Neural progenitor cell (in vitro differentiated cells): ENCODE measurements at places on chromosomes 12 and 14. TPM values are rescaled to one million over a fixed set of nuclear protein-coding genes. Genes with fewer than 3 reads are reported as not detected.

DNA sequence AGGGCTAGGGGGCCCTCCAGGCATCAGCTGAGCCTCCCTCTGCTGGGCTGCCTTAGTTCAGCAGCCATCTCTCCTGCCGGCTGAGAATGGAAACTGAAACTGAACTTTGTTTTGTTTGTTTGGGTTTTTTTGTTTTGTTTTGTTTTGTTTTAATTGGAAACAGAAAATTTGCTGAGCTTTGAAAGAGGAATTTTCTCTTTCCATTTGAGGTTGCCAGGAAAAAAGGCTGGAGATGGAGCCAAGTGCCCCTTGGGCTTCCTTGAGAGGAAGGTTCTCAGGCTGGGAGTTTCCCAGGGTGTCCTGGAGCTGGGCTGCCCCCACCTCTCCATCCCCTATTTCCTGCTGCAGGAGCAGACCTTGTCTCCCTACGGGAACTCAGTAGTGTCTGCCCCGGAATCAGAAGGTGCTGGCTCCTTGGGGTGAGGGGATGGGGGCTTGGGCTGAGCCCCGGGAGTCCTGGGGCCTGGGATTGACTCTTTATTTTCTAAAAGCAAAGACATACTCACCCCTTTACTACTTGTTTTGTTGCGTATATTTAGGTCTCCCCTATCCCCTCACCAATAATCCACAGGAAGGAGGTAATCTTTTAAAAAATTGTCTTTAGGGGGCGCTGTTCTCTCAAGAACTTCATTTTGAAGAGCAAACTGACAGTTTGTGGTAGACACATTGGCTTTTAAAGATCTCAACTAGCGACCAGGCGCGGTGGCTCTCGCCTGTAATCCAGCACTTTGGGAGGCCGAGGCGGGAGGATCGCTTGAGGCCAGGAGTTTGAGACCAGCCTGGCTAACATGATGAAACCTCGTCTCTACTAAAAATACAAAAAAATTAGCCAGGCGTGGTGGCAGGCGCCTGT is 21.3 kb upstream of the OASL start:
- DNase-seq, result peak; percentile 80

The ACSM4 gene
- total RNA-seq, result not detected in 2 replicates

GRCh38 chr14:75298187-75298965 is 19.7 kb downstream of the FOS start:
- no peak for DNase-seq

DNA sequence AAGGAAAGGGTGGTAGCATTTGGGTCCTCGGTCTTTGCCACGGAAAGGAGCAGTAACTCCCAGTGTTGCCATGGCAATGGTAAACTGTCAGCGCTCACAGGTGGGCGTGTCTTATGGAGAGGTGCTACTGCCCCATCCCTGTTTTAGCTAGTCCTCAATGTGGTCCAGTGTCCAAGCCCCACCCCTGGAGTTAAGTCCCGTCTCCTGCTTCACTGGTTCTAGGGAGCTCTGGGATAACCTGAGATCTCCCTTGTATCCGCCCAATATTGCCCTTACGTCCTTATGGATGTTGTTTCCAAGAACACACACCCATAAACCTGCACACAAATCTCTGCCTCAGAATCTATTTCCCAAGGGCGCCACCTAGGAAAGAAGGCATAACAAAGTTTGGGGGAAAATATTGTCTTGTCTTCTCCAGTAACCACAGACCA is 64.2 kb downstream of the SPRING1 start:
- DNase-seq, result peak; percentile 34

The HHIPL1 gene
- 0.32 and 1.2 TPM in 2 replicates for total RNA-seq
